Iris pigment epithelial cell (primary cell): ENCODE measurements at places on chromosomes 7 and 10.

DNA sequence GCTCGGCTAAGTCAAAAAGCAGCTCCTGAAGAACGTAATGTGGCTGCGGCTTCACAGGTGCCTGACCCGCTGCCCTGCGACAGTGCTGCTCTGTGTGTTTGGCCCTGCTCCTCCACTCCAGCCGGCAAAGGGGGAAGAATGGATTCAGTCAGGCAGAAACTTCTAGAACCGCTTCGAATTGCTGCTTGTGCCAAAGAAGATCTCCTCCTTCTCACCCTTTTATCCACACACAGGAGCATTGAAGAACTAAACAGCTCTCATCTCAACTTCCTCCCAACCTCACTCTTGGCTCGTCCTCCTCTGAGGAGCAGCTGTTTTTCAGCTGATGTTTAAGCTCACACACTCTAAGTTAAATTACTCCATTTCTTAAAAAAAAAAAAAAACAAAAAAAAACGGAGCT lies 651.4 kb downstream of the INHBA start:
- DNase-seq: no peak

- DNase-seq: peak; percentile 50
These were observed 36.3 kb downstream of the LAMB4 start for GRCh38 chr7:108093851-108094331.

DNA sequence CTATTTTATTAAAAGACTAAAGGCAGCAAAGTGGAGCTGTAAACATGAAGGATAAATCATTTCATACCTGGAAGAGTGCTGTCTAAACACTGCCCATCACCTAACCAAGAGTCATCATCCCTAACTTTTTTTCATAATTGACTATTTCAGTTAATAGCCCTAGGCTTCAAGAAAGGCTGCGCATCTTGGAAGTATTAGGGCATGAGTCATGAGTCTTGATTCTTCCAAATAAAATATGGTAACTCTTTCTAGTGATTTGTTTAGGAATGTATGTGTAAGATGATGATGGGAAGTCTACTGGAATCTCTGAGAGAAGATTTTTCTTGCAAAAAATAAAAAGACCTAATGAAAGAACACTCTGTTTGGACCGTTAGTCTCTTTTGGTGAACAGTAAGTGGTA lies 207.7 kb upstream of the AHR start:
- peak; percentile 75 for DNase-seq

DNA sequence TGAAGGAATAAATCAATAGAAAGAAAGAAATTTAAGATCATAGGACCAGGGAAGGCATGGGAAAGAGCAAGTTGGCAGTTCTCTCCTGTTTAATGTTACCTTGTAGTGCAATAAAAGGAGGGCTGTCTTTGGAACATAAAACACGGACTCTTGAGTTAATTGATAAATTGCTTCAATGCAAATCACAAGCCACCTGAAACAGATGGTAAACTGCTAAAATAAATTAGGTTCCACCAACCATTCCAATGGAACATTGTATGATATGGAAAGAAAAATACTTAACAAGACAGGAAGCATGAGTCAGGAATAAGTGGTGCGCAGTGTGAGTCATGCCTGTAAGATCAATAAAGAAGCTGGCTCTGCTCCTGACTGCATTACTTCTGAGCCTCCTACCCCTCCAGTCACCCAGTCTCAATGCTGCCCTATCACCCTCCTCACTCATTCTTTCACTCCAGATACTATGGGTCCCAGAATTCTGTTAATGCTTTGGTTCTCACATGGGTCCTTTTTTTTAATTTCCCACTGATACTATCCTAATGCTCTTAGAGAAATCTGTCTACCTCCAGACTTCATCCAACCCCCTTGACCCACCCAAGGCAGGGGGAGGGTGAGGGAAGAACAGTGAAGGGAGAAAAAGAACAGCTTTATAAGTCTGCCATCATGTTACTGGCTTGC lies 78.9 kb downstream of the LRRC17 start:
- peak; percentile 98 for DNase-seq

- no peak for DNase-seq
These were observed 65.1 kb downstream of the SLC37A3 start for GRCh38 chr7:140333223-140333622.

DNA sequence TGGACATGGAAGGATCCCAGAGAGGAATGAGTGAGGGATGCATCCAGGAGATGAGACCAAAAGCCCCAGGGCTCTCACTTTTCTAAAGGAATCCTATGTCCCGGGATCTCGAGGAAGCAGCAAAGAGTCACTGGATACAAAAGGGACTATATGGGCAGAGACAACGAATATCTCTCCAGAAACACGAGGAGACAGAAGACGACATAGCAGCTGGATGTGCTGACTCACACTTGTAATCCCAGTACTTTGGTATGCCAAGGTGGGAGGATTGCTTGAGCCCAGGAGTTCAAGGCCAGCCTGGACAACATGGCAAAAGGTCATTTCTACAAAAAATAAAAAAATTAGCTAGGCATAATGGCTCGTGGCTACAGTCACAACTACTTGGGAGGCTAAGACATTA lies 24.7 kb upstream of the MSMB start:
- no peak for DNase-seq

- DNase-seq: no peak
These were observed 20.0 kb downstream of the WNT8B start for GRCh38 chr10:100482834-100483185.

- no peak for DNase-seq
These were observed 112.5 kb upstream of the ANKRD1 start for GRCh38 chr10:91033324-91033950.

GRCh38 chr7:135385209-135385608 lies 124.7 kb downstream of the CNOT4 start:
- DNase-seq: peak; percentile 88

DNA sequence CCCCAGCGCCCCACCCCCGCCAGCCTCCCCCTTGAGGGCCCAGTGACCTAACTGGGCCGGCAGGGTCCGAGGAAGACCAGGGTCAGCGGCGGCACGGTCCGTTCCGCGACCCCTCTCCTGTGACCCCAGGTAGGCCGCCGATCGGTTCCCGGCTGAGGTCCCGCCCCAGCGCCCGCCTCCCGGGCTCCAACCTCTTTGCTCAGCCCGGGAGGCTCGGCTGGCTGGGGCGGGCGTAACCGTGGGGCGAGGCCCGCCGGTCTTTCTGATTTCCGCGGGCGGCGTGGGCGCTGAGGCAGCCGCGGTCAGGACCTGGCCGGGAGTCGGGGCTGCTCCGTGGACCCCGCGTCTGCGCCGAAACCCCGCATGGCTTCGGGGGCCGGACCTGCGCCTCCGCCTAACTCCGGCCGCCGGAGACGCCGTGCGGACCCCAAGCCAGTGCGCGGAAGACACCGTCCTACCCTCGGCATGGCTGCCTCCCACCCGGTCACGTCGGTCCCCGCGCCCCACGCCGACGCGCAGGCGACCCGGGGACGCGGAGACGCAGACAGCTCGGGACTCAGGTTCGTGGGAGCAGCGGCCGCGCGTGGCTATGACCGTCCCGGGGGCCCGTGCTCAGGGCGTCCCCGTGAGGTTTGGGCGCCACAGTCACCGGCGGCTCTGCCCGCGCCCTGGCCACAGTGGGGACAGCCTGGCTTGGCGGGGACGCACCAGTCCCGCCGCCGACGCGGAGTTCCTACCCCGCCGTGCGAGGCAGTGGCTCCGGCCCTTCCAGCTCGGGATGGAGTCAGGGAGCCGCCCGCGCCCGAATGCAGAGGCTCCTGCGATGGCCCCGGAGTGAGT lies 1.0 kb upstream of the VENTX start:
- no peak for DNase-seq

DNA sequence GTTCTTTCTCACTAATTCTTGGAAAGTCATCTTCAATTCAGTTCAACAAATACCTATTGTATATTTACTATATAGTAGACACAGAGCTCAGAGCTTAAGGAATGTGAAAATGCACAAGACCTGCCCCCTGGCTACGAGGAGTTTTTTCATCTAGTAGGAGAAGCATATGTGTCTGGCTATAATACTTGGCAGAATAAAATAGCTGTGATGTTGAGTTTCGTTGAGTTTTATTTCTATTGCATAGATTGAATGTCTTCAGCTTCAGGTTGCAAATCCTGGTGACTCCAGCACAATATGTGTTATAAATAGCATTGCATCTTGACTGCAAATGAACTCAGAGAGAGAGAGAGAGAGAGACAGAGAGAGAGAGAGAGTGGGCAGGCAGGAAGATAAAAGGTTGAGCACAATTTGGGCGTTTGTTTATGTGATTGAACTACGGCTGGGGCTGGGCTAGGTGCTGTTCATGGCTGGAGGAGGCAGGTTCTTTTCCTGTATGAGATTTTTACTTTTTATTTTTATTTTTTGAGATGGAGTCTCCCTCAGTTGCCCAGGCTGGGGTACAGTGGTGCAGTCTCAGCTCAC lies 229.6 kb downstream of the GALNT17 start:
- DNase-seq: no peak
